Activated CD8-positive, alpha-beta memory T cell treated with anti-CD3 and anti-CD28 coated beads for 4 hours (primary cell): ENCODE measurements at places on chromosomes 16 and 17.

DNA sequence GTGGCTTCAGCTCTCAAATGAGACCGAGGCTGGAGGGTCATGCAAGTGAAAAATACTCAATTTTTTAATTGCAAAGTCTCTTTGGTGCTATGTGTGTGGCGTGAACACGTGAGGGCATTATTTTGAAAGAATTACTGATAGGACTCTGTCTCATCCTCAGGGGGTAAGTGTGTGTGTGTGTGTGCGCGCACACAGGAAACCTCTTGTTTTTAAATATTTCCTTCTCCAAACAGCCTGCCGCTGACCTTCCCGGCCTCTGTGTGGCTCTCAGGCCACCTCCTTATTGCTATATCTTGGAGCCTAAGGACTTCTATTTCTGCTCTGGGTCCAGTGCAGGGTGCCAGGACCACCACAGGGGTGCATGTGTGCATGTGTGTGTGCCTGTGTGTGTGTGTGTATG lies 99.7 kb downstream of the CMIP start:
- DNase-seq = no peak

- no peak for DNase-seq
Measured at GRCh38 chr17:65279456-65279855, 142.3 kb downstream of the RGS9 start.

- DNase-seq = no peak
Measured at GRCh38 chr16:59470556-59470955, 736.4 kb upstream of the GOT2 start.

- no peak for DNase-seq
Measured at GRCh38 chr16:90023078-90023447, 3.8 kb upstream of the DBNDD1 start.

- no peak for DNase-seq
Measured at GRCh38 chr16:14445937-14446715, 183.9 kb downstream of the PARN start.

DNA sequence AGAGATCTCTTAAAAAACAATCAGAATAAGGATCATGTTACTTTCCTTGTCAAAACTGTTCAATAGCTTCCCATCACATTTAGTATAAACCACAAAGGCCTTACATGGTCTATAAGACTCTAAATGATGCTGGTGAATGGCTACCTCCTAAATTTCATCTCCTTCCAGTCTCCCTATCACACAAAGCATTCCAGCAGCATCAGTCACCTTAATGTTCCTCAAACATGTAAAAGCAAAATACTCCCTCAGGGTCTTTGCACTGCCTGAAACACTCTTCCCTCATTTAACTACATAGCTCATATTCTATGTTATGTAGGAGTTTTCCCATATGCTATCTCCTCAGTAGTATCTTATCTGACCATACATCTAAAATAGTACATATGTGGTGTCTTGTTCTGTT lies 53.5 kb upstream of the INTS2 start:
- DNase-seq = no peak

GRCh38 chr16:12043953-12044352 lies 67.4 kb downstream of the SNX29 start:
- DNase-seq = no peak

DNA sequence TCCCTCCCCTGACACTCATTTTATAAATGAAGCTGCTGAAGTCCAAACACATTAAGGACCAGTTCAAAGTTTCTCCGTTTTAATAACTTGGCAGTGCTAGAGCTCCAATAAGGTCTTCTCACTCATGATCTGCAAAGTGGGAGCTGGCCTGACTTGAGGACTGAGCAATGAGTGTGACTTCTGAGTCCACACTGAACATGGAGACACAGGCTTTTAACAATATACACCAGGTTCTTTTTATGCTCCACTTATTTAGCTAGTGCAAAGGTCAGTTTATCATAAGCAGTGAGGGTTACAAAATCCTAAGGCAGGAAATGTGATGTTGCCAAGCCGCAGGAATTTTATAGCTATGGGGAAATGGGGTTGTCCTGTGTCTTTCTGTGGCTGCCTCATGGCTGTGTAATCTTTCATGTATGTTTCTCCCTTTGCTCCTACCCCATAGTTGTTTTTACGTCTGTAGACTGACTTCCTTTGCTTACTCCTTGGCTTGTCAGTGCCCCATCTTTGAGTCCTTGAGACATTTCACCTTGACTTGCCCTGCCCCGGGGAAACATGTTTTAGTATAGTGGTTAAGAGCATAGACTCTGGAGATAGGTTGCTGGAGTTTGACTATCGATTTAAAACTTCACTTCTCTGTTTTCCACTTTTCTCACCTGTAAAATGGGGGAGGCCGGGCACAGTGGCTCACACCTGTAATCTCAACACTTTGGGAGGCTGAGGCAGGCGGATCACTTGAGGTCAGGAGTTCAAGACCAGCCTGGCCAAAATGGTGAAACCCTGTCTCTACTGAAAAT lies 12.2 kb upstream of the MMD start:
- DNase-seq = no peak

GRCh38 chr16:19112099-19112407 lies 1.7 kb upstream of the ITPRIPL2 start:
- no peak for DNase-seq

GRCh38 chr16:82004601-82005000 lies 6.7 kb downstream of the SDR42E1 start:
- no peak for DNase-seq

DNA sequence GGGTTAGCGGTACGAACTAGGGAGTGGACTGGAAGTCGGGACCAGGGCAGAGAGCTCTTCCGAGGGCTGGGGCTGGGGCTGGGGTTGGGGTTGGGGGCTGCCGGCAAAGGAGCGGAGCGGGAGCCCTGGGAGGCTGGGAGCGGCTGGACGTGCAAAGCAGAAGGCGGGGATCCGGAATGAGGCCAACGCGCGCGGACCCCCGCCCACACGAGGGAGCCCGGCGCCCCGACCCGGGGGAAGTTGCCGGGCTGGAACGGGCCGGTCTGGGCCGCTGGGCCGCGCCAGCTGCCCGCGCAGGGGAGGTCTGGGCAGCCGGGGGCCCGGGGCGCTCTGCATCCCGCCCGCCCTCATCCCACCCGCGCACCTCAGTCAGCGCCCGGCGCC lies 323 bp downstream of the ST3GAL2 start:
- DNase-seq = no peak

GRCh38 chr17:4560837-4561256 lies 470 bp upstream of the GGT6 start:
- no peak for DNase-seq

GRCh38 chr16:55001931-55002330 lies 71.3 kb downstream of the IRX5 start:
- DNase-seq = no peak

DNA sequence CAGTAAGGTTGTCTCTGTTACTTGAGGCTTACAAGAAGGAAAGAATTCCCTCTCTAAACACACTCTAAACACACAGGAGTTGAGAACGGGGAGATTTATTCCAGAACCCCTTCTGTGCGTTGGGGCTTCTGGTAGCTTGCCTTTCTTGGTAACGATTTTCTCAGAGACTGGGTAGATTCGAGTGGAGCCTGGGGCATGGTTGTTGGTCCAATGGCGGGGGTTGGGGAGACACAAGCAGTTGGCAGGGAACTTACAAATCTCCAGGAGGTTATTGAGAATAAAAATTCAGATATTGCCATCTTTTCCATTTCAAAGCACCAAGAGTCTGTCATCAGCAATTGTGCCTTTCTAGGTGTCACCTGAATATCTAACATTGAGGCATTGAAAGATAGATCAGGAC lies 251.7 kb downstream of the CDH13 start:
- DNase-seq = no peak

DNA sequence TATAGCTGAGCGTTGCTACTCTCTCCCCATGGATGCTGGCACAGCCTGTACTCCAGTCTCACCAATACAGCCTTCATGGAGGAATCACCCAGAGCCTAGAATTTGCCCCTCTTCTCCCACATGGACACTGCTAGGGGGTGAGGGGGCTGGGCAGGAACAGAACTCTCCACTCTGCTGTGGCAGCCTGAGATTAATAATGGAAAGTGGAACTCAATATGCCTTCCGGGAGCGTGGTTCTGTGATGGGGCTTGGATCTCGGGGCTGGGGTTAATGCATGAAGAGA lies 1.2 kb downstream of the SLC9A5 start:
- DNase-seq = no peak

DNA sequence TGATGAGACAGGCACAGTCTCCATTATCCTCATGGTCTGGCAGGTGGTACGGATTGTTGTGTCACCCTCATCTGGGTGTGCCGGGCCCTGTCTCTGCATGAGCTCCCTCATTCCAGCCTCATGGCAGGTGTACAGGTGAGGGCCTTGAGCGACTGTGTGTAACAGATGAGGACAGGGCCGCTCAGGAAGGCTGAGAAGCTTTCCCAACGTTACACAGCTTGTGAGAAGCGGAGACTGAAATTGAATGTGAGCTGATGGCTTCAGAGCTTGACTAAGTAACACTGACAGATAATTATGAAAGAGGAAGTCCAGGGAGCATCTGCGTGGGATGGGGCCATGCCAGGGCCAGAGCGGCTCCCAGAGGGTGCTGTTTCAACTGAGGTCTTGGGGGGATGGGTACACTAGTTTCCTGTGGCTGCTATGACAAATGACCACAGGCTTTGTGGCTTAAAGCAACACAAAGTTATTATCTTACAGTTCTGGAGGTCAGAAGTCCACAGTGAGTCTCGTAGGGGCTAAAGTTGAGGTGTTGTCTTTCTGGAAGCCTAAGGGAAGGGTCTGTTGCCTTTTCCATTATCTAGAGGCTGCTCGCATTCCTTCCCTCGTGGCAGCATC lies 36.7 kb downstream of the CMIP start:
- no peak for DNase-seq

GRCh38 chr16:47033176-47033575 lies 59.7 kb upstream of the DNAJA2 start:
- no peak for DNase-seq

DNA sequence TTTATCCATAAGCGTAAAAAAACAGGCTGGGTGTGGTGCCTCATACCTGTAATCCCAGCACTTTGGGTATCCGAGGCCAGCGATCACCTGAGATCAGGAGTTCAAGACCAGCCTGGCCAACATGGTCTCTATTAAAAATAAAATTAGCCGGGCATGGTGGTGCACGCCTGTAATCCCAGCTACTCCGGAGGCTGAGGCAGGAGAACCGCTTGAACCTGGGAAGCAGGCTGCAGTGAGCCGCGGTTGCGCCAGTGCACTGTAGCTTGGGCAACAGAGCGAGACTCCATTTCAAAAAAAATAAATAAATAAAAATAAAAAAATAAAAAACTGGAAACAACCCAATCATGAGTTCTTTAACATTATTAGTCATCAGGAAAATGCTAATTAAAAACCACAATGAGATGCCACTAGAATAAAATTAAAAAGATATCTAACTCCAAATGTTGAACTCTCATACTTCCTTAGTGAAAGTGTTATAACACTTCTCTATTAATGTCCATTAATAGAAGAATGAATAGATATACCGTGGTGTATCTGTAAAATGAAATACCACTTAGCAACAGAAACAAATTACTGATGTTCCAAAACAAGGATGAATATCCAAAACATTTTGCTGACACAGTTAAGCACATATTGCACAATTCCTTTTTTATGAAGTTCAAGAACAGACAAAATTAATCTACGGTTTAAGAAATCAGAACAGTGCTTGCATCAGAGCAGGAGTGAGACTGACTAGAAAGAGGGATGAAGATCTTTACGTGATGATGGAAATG lies 13.1 kb downstream of the MPHOSPH6 start:
- no peak for DNase-seq

DNA sequence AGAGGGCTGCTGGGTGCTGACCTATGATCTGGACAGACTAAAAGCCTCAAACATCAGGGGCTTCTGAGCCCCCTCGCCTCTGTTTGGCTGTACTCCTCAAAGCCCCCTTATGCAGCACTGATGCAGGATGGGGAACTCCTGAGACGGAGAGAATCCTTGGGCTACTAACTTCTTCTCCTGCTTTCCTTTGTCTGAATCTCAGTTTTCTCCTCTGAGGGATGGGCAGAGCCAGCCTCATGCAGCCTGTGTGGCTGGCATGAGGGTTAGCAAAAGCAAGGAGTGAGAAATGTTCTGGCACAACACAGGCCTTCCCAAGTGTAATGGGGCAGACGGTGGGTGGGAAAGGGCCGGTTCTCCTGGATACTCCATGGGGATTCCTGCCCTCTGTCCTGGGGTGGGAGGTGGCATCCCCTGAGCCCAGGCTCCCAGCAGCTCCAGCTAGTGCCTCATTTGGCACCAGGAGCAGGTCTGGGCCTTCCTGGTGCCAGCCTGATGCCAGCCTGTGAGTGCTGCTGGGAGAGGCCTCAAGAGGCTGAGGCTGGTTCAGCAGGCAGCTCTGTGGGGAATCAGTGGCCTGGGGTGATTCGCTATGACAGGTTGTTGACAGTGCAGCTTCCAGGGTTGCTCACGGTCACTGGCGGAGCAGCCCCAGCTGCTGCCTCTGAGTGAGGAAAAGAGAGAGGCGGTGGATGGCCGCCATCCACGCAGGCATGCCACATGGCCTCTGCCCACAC lies 4.0 kb upstream of the BRD7 start:
- DNase-seq = no peak

DNA sequence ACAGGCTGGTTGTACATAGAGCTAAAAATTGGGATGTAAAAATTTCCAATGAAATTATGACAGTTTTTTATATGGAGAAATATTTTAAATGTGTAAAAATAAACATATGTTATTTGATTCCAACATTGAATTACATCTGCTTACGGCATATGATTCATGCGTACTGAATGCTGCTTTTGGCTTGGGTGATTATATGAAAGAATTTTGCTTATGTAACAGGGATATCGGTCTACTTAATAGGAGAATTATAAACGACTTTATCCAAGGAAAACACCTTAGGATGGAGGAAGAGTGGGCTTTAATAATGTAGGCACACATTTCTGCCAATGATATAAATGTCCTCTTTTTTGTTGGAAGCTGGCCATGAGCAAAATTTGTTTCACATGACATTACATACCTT lies 197.3 kb upstream of the GOT2 start:
- DNase-seq = no peak

GRCh38 chr16:19879241-19879792 lies 5.3 kb downstream of the GPRC5B start:
- DNase-seq = no peak

DNA sequence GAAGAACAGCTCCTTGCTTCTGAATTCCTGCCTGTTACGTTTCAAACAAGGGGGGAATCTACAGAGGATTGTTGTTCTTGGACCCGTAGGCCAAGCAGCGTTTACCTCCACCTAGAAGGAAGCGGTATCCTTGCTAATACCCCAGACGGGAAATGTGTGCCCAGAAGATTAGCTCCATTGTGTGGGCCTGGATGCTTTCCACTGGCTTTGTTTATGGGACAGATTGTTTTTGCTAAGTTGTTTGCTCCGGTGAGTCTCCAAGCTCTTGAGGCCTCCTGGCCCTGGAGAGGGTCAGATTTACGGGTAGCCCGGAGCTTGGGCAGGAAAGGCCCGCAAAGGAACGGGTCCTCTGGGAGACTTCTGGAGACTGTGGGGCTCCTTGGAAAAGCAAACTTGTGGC lies 28.4 kb upstream of the MRTFB start:
- no peak for DNase-seq
